Cerebellar cortex (tissue), 1 donor: ENCODE measurements at places on chromosomes 7 and 10.

GRCh38 chr7:98488167-98488566 lies 87.3 kb upstream of the BAIAP2L1 start:
- no peak for DNase-seq

DNA sequence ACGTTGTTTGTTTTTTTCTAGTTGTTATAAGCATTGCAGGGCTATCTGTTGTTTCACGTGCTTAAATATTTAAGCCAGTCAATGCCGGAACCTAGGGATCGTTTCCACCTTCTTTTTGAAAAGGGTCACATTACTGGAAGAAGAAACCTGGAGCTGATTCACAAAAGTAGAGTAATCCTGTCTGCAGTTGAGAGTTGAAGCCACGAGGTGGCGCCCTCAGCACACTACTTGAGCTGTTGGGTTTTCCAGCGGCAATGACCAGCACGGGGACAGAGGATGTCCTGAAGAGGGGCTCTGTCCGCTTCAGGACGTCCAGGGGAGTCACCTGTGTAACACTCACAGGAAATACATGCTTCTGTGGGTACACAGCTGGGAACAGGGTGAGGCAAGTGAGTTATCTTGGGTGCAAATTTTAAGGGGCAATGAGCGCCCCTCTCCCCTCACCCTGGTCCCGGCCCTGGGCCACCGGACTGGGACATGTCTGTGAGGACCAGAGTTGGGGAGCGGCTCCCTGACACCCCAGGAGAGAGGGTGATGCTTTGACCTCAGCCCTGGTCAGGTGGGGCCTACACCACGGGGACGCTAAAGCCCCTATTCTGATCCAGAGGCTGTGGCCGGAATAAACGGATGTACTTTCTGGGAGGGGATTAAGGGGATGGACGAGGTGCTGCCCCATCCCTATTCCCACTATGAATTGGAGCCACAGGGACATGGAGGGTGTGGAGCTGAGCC lies 26.3 kb upstream of the WDFY4 start:
- peak; percentile 73 for DNase-seq

DNA sequence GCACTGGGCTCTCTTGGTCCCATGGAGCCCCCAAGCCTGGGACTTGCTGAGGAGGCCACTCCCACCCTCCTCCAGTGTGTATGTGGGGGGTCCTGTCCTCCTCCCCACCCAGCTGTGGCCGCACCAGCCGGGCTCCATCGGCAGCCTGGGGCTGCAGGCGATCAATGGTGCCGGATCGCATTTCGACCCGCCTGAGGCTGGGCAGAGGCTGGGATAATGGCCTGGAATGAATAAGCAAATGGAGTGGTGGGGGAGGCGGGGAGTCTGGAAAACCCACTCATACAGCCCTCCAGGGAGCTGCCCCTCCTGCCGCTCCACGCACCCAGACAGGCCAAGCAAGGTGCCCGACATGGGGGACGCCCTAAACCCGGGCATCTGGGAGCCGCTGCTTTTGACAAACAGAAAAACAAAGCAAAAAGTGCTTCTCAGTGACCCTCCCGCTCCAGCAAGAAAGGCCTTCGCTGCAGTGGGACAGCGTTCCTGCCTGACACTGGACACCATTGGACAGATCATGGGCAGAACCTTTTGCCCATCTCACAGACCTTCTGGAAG lies 160.5 kb downstream of the NRF1 start:
- no peak for DNase-seq

DNA sequence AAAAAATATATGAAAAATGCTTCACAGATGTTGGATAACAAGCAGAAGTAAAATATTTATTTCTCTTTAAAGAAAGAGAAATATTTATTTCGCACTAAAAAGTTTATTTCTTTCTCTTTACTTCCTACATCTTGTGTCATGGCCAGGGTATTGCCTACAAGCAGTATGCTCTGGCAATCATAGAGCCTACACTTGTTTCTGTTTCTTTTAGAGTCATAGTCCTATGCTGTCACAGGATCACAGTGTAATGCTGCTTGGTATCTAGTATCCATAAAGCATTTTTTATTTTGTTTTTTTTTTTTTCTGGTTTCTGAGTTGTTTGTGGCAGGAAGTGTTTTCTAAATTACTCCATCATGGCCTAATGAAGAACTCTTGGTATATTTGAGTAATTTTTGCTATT lies 116.0 kb downstream of the ATRNL1 start:
- DNase-seq, result no peak

GRCh38 chr10:107616463-107617410 lies 452.2 kb upstream of the SORCS1 start:
- DNase-seq, result no peak
